Inflammatory macrophage treated with lipopolysaccharide for 1 hour (primary cell): ENCODE measurements at places on chromosomes 4 and X.

- peak; percentile 47 for DNase-seq
Observed at GRCh38 chr4:41977709-41978108, 3.8 kb upstream of the DCAF4L1 start.

GRCh38 chr4:140330311-140330900 lies 43.0 kb upstream of the SCOC start:
- peak; percentile 59 for DNase-seq

- DNase-seq, result no peak
Observed at GRCh38 chr4:146154057-146154456, 21.5 kb upstream of the LSM6 start.

DNA sequence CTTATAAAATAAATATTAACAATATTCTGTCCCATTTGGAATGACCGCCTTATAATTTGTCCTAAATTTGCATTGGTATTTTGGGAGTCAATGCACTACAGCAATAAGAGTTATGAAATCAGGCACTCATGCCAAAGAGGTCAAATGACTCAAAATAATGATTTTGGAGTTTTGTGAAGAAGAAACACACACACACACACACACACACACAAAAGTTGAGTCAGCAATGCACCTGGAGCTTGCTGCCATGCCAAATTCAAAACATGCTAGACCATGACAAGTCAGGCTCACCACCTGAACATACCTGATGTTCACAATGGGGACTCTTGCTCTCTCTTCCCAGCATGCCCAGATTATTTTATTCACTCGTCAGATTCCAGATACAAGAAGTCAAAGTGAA lies 56.7 kb downstream of the PROM1 start:
- DNase-seq, result no peak

DNA sequence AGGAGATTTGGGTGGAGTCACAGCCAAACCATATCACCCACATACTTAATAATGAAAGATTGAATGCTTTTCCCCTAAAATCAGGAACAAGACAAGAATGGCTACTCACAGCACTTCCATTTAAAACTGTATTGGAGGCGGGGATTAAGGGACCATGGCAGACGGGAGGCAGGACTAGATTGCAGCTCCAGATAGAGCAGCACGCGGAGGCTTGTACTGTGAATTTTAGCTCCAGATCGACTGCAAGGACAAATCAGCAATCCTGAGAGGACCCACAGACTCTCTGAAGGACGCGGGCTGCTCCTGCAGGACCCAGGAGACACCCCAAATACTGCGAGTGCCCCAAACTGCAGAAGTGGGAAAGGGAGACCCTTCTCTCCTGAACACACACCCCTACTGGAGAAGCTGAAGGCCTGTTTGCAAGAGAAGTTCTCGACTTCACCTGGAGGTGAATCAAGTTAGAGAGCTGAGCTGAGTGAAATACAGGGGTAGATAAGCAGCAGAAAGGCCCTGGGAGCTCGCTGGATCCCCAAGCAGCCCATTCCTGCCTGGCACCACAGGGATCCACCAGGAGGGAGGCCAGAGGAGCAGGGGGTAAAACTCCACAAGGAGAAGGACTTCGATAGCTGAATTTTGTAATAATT lies 207.4 kb upstream of the INTU start:
- no peak for DNase-seq

- no peak for DNase-seq
Observed at GRCh38 chrX:43971966-43972961, 926 bp downstream of the NDP start.

DNA sequence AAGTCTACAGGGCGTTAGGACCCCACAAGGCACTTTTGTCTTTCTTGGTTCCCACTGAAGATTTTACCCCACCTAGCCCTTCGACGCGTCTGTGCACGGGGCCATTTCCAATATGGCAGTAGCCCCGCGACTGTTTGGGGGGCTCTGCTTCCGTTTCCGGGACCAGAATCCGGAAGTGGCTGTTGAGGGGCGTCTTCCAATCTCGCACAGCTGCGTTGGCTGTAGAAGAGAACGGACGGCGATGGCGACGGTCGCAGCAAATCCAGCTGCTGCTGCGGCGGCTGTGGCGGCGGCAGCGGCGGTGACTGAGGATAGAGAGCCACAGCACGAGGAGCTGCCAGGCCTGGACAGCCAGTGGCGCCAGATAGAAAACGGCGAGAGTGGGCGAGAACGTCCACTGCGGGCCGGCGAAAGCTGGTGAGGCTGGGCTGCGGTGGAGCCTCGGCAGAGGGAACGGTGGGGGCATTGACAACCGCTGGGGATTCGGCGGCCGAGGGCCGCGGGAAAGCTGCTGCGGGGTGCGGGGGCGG lies at the start of gene USP11:
USP11 (plus strand) TSS at position 207 of the 530 bp plus-strand sequence; CDS start at position 242, 35 bp downstream.
- DNase-seq, result peak; percentile 22

- DNase-seq, result no peak
Observed at GRCh38 chr4:105182211-105182610, 35.5 kb downstream of the TET2 start.

- DNase-seq, result no peak
Observed at GRCh38 chr4:77751764-77752163, 67.4 kb downstream of the CNOT6L start.

- DNase-seq, result no peak
Observed at GRCh38 chr4:30718641-30719453, 1.3 kb upstream of the PCDH7 start.

DNA sequence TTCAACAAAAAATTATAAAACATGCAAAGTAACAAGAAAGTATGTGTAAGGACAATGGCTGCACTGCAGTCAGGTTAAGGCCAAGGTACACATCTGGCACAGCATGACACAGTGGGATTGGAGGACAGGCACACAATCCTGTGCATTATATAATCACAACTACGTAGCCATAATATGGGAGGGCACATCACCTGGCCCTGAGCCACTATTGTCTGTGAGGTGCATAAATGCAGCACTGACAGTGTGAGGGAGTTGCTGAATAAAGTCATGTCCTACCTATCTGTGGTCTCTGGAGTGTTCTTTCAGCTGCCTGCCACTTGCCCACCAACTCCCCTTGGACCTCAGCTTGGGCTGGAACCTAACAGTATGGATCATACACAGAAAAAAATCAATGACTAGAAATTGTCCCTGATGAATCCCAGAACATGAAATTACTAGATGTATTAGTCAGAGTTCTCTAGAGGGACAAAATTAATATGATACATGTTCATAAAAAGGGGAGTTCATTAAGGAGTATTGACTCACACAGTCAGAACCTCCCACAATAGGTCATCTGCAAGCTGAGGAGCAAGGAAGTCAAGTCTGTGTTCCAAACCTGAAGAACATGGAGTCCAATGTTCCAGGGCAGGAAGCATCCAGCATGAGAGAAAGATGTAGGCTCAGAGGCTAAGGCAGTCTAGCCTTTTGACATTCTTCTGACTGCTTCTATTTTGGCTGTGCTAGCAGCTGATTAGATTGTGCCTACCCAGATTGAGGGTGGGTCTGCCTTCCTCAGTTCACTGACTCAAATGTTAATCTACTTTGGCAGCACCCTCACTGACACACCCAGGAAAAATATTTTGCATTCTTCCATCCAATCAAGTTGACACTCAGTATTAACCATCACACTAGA lies 46.4 kb upstream of the KCTD8 start:
- DNase-seq, result no peak
